Right cardiac atrium (tissue), 5 donors: ENCODE measurements at places on chromosomes 2 and 18. TPM values are rescaled to one million over a fixed set of nuclear protein-coding genes. Genes with fewer than 3 reads are reported as not detected.
A peak's percentile ranks its signal among the peaks of the same experiment; 100 is the strongest.

GRCh38 chr18:79975985-79976680, 11.7 kb downstream of the HSBP1L1 start:
- DNase-seq: peak; percentile 71

DNA sequence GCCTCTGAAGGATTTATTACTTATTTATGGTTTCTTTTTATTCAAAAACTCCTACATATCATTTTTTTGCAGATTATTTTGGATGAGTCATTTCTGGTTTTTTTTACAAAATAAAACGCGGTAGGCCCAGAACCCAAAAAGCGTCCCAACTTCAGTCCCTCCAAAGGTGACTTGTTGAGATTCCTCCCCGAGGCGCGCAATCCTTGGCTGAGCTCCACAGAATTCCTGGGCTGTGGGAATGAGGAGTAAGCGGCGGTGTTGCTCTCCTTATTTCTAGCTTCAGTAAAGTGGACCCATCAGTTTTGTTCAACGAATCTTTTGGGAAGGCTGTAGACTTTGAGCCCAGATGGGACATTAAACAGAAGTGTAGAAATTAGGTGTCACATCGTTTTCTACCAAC, 67.0 kb upstream of the RMP24 start:
- DNase-seq: no peak

DNA sequence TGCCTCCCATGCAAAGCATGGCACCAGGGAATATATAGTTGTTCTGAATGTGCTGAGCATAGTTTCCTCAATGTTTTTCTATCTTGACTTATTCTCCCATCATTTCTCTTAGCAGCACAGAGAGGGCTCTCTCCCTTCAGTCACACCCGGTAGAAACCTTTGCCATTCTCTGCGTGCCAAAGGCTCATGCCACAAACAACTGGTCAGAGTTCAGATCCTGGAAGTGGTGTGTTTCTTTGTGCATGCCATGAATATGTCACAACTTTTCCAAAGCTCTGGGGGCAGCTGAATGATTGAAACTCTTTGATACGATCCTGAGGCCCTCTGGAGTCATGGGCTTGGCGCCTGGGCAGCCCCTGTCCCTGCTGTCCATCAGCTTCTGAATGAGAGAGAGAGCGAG, 28.0 kb upstream of the EDAR start:
- no peak for DNase-seq

GRCh38 chr2:105407946-105408743, 9.3 kb upstream of the FHL2 start:
- DNase-seq: no peak

DNA sequence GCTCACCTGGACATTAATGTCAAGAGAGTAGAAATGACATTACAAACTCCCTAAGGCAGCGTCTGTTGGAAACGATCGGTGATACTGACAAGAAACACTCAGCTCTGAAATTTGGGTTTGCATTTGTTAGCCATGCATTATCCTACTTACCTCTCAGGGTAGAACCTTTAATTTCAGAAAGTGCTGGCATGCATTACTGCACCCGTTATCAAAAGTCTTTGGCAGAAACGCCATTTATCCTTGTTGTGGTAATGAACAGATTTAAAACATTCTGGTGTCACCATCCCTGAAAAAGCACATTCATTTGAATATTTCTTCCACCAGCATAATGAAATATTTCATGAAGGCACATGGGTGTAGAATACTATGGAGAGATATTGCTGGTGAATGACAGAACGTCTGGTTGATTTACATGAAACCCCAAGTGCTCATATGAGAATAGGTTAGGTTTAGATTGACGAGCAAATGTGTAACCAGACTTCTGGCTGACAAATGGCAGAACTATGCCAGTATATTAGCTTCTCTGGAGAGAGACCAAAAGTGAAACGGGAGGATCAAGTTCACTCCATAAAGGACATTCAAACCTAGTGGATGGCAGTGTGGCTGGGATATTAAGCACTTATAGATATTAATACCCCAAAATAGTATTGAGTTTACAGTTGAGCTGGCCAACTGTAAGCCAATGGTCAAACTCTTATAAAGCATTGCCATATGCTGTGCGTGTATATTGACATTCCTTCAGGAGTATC, 53.5 kb upstream of the ITGB6 start:
- no peak for DNase-seq

DNA sequence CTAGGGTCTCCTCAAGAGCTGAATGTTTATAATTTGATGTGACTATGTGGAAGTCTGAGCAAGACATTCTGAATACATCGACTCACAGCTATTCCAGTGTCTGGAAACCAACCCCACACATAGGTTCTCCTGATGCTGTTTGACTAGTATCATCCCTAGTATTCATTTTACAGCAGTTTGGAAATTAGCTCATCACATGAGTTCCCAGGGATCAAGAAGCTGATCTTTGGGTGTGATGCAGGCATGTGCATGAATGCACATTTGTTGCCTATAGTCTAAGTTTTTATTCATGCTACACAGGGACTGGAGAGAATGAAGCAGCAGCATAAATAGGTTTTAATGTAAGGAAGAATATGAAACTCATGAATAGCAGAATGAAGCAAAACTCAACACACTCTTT, 284.3 kb upstream of the SPRED2 start:
- no peak for DNase-seq

- DNase-seq: no peak
These were observed 142.4 kb downstream of the MREG start for GRCh38 chr2:215870986-215871385.

DNA sequence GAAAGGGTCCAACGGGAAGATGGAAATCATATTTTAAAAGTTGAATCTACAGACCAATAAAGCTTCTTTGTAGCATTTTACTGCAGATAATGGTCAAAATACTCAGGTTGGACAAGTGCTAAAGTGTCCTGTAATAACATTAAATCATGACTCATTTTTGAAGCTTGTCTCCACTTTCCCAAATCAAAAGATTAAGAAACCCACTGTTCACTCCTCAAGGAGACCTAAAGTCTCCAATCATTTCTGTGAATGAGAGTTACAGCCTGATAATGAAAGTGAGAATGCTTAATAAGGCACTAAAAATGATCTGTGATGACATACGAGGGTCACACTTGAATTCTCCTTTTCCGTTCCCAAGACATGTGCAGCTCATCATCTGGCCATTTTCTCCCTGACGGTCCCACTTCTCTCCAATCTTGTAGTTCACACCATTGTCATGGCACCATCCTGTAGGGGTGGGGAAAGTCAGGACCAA, 53.4 kb downstream of the ATIC start:
- DNase-seq: no peak

The SIX2 gene
- 0.31 TPM for total RNA-seq

The GREB1L gene
- 24.4 TPM for total RNA-seq

The C2orf92 gene
- 8.3 TPM for total RNA-seq

The ZBTB14 gene
- total RNA-seq: 8.2 TPM

The IL37 gene
- total RNA-seq: not detected
